ENCODE measurements at places on chromosomes 1 and 21. TPM values are rescaled to one million over a fixed set of nuclear protein-coding genes. Genes with fewer than 3 reads are reported as not detected.

The OLFML2B gene
- not detected for total RNA-seq

- H3K27ac ChIP-seq: no peak overlapping the region
- H3K27me3 ChIP-seq: no peaks in the 10 kb centered on the region
- DNase-seq: no peak
- H3K36me3 ChIP-seq: peaks cover 2% of the 10 kb centered on the region
- H3K4me1 ChIP-seq: no peaks in the 10 kb centered on the region
- H3K4me3 ChIP-seq: no peak overlapping the region
Observed at GRCh38 chr21:17393413-17393812, 119.4 kb upstream of the CXADR start.

The GNAT2 gene
- 0.17 TPM for total RNA-seq

- no peak within 1 kb of the TSS for H3K27ac ChIP-seq
- peaks cover 3% of the 10 kb centered on the region for H3K36me3 ChIP-seq
- H3K4me1 ChIP-seq: peaks cover 13% of the 10 kb centered on the region
- peak; percentile 79 for DNase-seq
- peak within 1 kb of the TSS; percentile 81 for H3K4me3 ChIP-seq
Observed at GRCh38 chr1:94237291-94238226, at the start of gene ARHGAP29. Gene ARHGAP29 (minus strand): TSS chr1:94237584. CDS start chr1:94231611, 5,973 bp downstream.

DNA sequence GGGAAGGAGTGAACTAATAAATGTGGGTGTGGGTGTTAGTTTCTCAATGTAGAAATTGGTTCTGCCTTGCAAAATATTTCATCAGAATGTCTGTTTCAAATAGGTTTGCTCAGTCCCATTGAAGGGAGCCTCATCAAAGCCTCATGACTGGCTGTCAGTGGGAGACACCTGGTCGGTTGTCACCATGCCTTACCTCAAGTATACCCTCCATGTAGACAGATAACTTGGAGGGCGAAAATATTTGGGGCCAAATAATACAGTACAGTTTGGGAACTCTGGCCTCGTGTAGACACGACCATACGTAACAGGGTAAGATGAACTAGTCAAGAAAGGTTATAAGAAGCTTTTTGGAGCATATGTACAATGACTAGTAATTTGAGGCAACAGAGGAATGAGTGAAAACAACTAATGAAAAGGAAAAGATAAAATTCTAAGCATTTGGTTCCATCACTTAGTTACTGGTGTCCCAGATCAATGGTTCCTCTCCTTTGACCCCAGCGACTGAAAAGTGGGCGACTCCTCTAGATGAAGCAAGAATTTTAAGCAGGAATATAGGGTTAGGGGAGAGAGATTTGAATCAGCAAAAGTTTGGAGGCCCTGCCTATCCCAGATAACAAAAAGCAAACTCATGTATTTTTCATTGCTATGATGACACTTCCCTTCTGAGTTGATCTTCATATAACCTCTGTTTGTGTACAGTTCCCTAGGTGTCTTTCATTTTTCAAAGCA is 163.9 kb downstream of the LRRC40 start:
- no peaks in the 10 kb centered on the region for H3K36me3 ChIP-seq
- H3K4me3 ChIP-seq: no peak overlapping the region
- no peak overlapping the region for H3K27ac ChIP-seq
- no peaks in the 10 kb centered on the region for H3K4me1 ChIP-seq
